Motor neuron (in vitro differentiated cells): ENCODE measurements at places on chromosomes 3 and 15.

- no peak for ATAC-seq
These were observed 509.1 kb downstream of the FOXP1 start for GRCh38 chr3:71074423-71074822.

GRCh38 chr3:195219351-195220230 lies 51.4 kb downstream of the XXYLT1 start:
- ATAC-seq: no peak

DNA sequence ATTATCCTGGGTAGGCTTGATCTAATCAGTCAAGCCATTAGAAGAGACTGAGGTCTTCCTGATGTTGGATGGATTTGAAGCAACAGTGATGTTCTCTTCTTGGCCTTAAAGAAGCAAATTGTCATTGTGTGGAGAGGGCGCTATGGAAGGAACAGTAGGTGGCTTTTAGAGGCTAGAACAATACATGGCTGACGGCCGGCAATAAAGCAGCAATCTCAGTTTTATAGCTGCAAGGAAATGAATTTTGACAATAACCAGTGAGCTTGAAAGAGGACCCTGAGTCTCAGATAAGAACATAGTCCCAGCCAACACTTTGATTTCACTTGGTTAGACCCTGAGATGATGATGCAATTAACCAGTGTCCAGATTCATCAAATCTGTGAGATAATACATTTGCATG lies 302.1 kb downstream of the NSUN3 start:
- ATAC-seq: no peak

GRCh38 chr15:84799511-84800187 lies 17.5 kb upstream of the ALPK3 start:
- ATAC-seq: no peak

DNA sequence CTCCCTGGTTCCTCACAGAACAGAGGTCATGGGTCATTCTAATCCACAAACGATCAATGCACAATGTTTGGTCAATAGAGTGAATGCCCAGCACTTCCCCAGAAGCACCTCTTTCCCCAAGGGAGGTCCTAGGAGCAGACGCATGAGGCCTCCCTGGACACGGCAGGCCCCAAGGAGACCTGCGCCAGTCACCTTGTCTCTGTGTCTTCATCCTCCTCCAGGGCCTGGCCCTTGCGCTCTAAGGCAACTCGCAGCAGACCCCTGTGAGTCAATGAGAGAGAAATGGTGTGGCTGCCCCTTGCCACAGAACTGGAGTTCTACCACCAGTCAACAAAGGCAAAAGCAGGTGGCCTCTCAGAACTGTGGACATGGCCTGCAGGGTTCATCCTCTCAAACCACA lies 18.1 kb downstream of the ALS2CL start:
- ATAC-seq: no peak

GRCh38 chr3:159114582-159114981 lies 312.7 kb downstream of the MFSD1 start:
- ATAC-seq: no peak

- peak; percentile 92 for ATAC-seq
These were observed at the start of gene CCDC39 for GRCh38 chr3:180679178-180680096. CCDC39 (minus strand) TSS chr3:180679489; CDS start chr3:180679380, 109 bp downstream.

GRCh38 chr3:67001086-67001861 lies 3.2 kb downstream of the KBTBD8 start:
- no peak for ATAC-seq

DNA sequence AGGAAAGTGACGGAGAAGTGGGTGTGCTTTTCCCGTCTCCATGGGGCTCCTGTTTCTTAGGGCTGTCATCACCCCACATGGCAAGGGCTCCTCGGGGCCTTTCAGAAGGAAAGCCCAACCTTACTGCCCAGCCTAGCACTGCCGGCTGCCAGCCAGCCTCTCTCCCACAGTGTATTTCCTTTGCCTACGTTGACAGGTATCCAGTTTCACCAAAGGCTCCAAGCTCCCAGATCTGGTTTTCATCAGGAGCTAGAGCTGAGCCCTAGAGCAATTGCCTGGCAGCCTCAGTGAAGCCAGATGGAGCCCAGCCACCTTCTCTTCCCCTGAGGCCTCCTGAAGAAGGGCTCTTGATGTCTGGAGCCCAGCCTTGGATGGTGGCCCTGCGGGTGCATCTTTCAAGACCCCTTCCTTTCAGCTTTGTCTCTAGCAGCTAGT lies 20.2 kb downstream of the CRABP1 start:
- no peak for ATAC-seq

DNA sequence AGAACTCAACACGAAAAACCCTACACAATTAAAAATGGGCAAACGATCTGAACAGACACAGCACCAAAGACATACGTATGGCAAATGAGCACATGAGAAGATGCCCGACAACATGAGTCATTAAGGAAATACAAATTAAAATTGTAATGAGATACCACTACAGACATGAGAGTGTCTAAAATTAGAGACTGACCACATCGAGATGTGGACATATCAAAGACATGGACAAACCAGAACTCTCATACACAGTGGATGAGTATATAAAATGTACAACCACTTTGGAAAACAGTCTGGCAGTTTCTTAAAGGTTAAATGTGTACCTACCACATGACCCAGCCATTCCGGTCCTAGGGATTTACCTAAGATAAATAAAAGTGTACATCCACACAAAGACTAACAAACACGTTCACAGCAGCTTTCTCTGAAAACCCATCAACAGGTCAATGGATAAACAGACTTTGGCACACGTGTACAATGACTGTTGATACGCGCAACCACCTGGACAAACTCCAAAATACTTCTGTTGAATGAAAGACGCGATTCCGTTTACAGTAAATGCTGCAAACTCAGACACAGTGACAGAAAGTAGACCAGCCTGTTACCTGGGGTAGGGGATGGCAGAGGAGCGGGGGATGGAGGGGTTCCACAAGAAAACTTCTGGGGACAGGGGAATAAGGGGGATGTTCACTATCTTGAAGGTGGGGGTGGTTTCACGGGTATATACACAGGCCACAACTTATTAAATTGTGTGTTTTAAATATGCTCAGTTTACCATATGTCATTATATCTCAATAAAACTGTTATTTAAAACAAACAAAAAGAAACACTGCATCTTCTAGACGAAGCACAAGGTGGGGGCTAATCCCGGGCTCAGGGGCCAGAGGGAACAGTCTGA lies 2.1 kb downstream of the TNK2 start:
- ATAC-seq: no peak

- no peak for ATAC-seq
These were observed 24.4 kb downstream of the RLBP1 start for GRCh38 chr15:89196994-89197393.

DNA sequence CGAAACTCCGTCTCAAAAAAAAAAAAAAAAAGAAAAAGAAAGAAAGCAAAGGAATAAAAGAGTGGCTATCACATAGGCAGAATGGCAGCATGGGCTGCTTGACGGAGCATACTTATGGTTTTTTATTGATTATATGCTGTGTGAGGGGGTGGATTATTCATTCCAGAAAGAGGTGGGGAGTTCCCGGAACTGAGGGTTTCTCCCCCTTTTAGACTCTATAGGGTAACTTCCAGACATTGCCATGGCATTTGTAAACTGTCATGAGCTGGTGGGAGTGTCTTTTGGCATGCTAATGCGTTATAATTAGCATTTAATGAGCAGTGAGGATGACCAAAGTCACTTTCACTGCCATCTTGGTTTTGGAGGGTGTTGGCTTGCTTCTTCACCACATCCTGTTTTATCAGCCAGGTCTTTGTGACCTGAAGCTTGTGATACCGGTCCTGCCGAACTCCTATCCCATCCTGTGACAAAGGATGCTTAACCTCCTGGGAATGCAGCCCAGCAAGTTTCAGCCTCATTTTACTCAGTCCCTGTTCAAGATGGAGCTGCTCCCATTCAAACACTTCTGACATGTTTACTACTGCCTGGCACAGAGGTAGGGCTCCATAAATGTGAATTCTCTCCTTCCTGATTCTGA lies 15.8 kb upstream of the ABHD17C start:
- ATAC-seq: no peak

GRCh38 chr3:23175341-23176083 lies 27.6 kb upstream of the UBE2E2 start:
- no peak for ATAC-seq

DNA sequence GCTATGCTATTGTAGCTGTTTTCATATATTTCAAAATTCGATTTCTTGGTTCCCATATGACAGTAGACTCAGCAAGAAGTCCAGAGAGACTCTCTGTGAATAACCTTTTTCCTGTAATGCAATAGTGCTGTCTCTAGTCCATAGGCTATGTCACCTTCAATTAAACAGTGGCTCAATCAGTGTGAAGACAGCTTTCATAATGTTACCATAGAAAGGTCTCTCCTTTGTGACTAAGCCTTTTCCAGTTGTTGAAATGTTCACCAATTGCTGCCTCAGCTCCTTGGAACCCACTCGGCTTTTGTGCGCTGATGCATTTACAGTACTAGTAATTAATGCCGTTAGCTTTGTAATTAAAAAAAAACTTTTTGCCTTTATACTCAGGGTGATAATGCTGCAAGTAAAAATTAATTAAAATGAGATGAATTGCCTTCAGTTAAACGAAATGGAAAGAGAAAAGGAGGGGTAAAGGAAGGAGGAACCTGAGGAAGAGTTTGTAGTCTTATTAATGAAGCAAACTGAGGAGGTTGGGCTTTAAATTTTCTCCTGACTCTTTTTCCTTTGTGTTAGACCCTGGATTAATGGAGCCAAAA lies 214.8 kb downstream of the LSAMP start:
- ATAC-seq: no peak
